ENCODE measurements at places on chromosomes 5 and 9.
A peak's percentile ranks its signal among the peaks of the same experiment; 100 is the strongest.

DNA sequence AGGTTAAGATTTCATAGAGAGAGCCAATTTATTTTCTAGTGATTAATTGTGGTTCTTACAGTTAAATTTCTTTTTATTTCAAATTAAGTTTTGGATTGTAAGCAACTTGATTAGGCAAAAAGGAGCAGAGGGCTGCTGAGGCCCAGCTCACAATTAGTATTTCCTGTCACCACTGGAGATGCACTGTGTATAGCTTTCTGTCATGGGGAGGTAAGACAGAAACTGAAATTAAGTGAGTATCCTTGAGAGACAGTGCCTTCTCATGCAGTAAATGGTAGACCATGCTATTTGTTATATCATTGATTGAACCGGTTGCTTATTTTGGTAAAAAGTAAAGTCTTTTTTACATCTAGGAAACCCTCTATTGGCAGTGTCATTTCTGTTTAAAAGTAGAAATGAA, 190.7 kb downstream of the CCDC171 start:
- no peak for DNase-seq

DNA sequence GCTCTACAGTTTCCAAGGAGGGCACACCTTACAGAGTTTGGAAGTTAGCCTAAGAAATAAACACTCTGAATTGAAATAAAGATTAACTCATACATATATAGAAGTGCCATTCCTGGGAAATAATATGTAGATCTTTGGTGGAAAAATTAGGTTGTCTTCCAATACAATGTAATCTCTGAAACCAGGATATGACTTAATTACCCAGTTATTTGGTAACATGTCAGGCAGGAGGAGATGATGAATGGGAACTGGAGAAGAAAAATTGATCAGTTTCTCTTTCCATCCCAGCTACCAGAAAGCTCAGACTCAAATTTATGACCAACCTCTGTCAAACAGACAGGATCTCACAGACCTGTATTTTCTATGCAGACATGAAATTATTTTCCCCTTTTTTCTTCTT, 215.2 kb upstream of the SNX2 start:
- DNase-seq, result no peak

DNA sequence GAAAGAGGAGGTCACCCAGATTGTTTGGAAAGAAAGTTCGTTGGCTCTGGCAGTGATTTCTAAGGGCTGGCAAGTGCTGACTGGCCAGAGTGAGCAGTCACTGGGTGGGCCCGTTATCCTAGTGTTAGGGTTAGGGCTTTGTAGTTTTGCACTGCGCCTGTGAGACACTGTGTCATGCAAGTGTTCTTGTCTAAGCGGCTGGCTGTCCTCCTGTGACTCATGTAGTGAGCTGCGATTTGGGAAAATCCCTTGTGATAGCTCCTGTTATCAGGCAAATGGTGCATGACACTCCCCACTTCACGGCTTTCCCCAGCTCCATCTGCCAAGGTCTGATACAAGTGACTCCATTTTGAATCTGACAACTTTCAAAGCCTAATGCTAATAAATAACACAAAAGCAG, 526.0 kb upstream of the ADAMTS16 start:
- DNase-seq, result no peak

DNA sequence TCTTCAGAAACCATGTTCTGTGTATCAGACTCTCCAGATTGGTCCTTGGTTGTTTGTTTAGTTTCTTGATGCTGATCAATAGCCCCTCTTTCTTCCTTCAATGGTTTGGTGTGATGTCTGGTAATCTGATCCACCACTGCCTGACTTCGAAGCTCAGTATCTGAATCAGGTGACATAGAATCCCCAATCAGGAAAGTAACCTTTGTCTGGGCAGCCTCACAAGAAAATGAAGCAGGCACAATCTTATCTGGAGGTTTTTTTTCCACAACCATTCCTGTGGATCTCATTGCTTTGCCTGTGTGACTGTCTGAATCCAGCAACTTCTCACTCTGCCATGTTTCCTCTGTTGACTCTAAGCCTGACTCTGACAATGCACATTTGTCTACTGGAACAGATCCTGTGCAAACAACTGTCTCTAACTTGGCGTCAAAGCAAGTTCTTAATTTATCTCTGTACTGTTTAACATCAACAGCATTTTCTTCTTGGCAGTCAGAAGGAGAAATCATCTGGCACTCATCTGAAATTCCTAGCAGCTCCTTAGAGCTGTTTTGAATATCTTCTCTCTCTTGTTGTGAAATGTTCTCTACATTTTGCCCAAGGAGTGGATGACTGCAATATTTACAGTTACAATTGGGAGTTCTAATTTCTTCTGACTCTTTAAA, 37.1 kb upstream of the RAPGEF6 start:
- DNase-seq, result peak; percentile 81

DNA sequence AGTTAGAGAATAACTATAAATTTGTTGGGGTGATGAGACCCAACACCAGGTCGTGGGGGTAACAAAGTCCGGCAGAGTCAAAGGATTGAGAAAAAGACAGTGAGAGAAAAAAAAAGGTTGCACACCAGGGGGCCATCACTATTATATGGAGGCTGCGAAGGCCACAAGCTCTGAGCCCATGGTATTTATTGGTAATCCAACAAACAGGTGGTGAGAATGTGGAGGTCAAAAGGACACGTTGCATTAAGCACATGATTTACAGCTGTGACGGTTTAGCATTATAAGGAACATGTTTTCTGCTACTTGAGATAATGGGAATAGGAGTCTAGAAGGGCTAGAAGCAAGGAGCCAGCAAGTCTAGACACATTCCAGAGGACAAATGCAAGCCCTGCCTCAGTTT, 2202.2 kb upstream of the C9orf72 start:
- DNase-seq, result no peak

DNA sequence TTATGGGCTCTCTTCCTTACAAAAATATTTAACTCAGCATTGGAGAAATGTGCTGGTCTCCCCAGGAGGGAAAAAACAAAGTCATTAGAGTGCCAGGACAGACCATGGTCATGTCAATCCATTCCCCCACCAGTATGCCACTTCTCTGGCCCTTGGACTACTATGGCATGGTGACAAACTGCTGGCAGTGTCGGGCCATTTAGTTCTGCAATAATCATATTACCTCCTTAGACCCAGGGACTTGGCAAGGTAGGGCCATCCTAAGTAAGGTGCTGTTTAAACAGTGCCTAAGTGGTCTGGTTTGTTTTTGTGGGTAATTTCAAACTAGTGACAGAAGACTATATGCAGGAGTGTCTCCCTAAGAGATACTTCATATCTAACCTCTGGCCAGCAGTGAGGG, 177.8 kb upstream of the STK32A start:
- DNase-seq, result no peak

DNA sequence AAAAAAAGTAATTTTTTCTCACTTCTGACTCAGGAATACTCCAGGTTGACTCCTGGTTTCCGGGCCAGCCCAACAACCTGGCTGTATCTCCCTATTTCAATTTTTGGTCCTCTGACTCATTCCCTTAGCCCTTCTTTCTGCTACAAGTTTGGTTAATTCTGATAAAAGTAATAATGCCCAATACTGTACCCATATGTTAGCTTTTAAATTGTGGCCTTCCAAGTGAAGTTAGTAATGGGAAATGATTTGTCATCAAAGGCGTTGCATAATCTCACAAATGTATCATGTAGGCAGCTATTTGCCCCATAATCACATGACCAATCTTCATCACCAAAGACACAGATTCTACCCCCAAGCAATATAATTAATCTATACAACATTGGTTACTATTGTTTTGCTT, 31.1 kb upstream of the BNC2 start:
- no peak for DNase-seq

- DNase-seq, result no peak
Measured at GRCh38 chr9:14710804-14711203, 11.7 kb downstream of the CER1 start.

GRCh38 chr5:176596689-176597416, 13.1 kb downstream of the GPRIN1 start:
- DNase-seq, result peak; percentile 15

Data from prostate gland (tissue), 2 donors.